ENCODE measurements at places on chromosomes 7 and 10. TPM values are rescaled to one million over a fixed set of nuclear protein-coding genes. Genes with fewer than 3 reads are reported as not detected.
A peak's percentile ranks its signal among the peaks of the same experiment; 100 is the strongest.

SFRP4 gene
- not detected for total RNA-seq

POM121L12 gene
- total RNA-seq: not detected

- no peaks in the 10 kb centered on the region for H3K36me3 ChIP-seq
- H3K4me1 ChIP-seq: 0 out of 2 replicates have a peak, but pooled peaks cover under 1% of the 10 kb centered on the region
- no peak for DNase-seq
These were observed 23.7 kb downstream of the PLAC9 start for GRCh38 chr10:80156216-80156615.

DNA sequence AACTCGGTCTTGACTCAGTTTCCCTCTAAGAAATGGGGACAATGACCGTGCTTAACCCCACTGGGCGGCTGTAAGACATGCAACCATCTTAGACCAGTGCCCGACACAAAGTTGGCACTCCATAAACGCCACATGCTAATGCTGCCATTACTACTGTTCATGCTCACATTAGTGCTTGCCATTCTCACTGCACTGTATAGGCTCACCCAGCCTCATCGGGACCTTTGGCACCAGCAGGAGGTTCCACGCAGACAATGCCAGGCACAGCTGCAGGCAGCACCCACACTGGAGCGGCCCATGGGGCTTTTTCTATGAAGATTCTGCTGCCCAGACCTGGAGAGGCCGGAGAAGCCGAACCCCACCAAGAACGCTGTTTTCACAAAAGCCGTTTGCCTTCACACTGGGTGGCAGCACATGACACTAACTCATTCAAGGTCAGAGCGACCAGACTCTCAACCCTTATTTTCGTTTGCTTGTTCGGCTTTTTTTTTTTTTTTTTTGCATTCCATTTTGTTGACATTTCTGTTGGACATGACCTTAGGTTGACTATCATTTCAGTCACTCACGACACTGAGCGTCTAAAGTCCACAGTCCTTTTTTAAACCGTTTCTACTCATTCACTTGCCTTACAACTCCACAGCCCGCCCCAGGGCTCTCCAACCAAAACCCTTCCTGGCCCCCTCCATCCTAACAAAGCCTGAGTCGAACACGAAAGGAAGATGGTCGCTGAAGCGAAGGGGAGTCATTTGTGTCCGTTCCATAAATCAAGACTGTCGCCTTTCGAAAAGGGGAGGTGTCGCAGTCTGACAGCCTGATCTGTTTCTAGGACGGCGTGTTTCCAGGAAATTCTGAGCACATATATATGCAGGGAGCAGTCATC is 124.4 kb upstream of the RNF32 start:
- no peak for DNase-seq
- no peaks in the 10 kb centered on the region for H3K36me3 ChIP-seq

KCND2 gene
- 17.7 TPM for total RNA-seq

GRCh38 chr7:78172267-78172757 is 373.7 kb downstream of the PHTF2 start:
- peak overlapping the region; percentile 62 for H3K27ac ChIP-seq
- H3K4me1 ChIP-seq: peaks cover 25% of the 10 kb centered on the region
- no peak overlapping the region for H3K4me3 ChIP-seq
- no peaks in the 10 kb centered on the region for H3K36me3 ChIP-seq

TMEM236 gene
- total RNA-seq: 0.03 TPM

DNA sequence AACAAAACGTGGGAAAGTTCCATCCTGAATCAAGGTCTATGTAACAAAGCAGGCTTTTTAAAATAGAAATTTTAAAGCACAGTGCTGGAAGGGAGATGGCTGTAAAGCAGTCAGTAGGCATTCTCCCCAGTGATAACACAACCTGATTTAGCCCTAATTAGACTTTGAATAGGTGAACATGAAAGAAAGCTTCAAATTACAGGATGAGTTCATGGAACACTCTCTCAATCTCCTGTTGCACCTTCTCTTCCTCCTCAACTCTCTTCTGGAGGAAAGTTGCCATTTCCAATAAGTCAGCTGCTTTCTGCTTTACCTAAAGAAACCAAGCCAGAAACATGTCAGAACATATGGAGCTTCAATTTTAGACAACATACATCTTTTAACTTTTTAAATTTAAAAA is 20.1 kb downstream of the SFR1 start:
- peak overlapping the region; percentile 6 for H3K4me3 ChIP-seq
- no peaks in the 10 kb centered on the region for H3K36me3 ChIP-seq
- no peak overlapping the region for H3K27ac ChIP-seq
- DNase-seq: peak; percentile 74
- peaks cover 6% of the 10 kb centered on the region for H3K4me1 ChIP-seq

DNA sequence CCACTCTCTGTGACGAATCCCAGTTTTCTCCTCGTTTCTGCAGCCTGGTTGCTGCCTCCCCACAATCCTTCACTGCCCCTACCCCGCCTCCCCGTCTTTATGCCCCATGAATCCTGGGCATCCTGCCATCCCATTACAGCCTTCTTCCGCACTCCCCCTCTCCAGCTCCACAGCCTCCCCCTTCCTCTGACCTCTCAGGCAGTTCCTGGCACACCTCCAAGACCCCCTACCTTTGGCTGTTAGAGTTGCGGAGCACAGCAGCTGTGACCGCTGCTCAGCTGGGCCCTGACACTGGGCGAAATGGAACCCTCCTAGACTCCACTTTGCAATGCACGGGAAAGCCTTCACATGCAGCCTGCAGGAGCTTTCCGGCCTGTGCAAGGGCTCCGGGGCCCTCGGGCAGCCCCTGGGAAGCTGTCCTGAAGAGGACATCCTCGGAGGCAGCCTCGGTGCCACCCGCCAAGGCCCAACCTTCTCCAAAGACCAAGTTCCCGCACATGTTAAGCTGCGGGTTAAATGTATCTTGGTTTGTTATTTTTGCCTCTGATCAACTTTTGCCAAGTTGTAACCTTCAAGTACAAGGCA is 400.7 kb upstream of the MKI67 start:
- H3K4me3 ChIP-seq: no peak overlapping the region
- DNase-seq: no peak
- H3K36me3 ChIP-seq: no peaks in the 10 kb centered on the region
- H3K4me1 ChIP-seq: peaks cover 30% of the 10 kb centered on the region
